ENCODE measurements at places on chromosomes 1 and 21.

DNA sequence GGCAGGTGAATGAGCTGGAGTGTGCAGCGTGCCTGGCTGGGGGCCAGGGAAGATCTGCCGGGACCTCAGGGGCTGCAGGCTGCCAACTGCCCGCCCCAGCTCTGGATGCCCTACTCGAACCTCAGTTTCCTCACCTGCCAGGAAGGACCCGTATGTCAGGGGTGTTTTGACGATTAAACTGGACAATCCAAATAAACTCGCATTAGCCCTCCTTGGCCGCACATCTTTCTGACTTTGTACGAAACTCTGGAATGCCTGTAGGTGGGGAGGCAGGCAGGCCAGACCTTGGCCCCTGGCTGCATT lies 8.3 kb upstream of the ZNF669 start:
- DNase-seq, result no peak

- peak; percentile 46 for DNase-seq
Measured at GRCh38 chr21:42527489-42528158, 14.0 kb downstream of the SLC37A1 start.

- DNase-seq, result no peak
Measured at GRCh38 chr1:30317921-30318320, 405.5 kb downstream of the MATN1 start.

DNA sequence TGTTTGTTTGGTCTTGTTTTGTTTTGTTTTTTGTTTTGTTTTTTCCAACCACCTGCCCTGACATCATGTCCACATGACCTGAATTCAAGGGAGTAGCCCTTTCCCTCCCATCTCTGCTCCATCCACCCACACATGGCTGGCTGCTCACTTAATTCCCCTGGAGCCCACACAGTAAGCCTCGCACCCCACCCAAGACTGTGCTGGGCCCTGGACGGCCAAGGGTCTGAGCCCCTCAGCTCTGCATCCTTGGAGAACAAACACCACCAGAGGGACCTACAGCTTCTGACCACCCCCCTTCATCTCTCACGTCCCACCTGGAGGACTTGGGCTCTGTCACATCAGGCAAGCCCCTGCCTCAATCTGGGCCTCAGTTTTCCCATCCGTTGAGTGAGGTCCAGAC lies 39.1 kb downstream of the MATN1 start:
- no peak for DNase-seq

- DNase-seq, result no peak
Measured at GRCh38 chr1:44531785-44532566, 126.9 kb downstream of the RNF220 start.
